Skeletal muscle cell (primary cell): ENCODE measurements at places on chromosomes 1 and 21.
A peak's percentile ranks its signal among the peaks of the same experiment; 100 is the strongest.

DNA sequence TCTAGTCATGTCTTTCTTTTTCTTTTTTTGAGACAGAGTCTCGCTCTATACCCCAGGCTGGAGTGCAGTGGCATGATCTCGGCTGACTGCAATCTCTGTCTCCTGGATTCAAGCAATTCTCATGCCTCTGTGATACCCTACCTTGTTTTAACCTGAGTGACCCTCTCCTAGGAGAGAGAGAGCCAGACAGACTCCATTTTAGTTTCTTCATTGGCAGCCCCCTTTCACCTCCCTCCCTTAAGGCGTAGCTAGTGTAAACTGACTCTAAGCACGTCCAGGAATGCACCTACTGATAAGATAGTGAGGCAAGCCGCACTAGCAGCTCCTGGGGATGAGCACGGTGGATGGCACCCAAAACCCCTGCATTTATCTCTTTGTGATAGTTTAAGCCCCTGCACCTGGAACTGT is 5.2 kb upstream of the PKNOX1 start:
- no peak for DNase-seq

DNA sequence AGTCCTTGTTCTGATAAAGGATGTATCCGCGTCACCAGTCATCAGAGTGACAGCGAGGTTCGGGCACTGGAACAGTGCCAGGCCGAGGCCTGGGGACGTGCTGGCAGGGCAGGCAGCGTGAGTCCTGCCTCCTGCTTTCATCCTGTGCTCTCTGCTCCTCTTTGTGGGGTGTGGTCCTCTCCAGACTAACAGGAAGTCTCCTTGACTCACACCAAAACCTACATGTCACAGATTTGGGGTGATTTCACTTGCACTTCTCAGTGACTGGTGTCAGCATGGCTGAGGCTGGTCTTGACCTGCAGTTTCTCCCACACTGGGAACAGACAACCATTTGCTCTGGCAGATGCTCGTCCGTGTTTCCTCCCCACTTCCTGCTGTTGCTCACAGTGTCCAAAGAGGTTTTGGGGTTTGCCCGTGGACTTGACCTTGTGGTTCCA is 8.8 kb upstream of the NLRP3 start:
- no peak for DNase-seq

DNA sequence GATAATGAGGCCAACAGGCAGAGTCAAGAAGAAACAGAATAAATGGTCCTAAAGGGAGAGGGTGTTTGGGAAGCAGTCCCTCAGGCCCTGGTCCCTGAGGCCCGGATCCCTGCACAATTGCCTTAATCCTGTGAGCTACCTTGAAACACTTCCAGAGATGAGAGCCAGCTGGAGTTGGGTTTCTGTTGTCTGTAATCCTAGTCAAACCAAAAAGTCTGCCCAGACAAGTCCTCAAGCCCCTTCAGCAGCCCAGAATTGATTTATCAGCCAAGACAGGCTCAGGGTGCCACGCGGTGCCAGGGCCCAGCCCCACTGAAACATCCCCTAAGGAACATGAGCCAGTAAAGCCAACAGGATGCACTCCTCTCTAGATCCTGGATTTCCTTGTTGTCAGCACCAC is 16.4 kb upstream of the CLSTN1 start:
- DNase-seq, result no peak

DNA sequence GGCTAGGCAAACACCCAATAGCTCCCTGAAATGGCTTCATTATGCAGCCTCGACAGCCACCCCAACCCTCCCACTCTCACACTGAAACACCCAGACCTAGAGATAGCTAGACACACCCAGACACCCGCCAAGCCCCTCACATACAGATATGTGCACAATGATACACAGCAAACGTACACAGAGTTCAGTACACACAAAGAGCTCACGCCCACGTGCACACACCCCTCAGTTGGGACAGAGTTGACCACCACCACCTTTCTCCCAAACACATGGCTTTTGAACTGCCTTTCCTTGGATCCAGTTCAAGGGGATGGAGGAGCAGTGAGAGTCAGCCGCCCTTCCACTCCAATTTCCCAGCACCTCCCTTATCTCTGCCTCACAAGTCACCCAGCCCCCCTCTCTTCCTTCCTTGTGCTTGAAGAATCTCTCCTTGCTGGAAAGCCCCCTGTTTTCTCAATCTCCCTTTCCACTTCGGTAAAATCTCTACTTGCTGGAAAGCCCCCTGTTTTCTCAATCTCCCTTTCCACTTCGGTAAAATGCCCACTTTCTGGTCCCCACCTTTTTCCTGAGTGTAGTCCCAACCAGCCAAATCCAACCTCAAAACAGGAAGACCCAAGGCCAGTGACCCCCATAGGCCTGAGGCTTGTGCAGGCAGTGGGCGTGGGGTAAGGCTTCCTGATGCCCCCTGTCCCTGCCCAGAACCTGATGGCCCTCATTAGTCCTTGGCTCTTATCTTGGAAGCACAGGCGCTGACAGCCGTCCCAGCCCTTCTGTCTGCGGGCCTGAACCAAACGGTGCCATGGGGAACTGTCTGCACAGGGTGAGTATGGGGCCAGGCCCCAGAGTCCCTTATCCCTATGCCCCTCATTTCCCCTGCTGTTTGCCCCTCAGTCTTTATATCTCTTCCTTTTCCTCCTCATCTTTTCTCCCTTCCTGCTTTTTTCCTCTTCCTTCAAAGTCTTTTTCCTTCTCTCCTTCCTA is at the start of gene ACKR1:
Gene ACKR1, plus strand, starts transcription at position 715 of the 981 bp plus-strand sequence. Its CDS starts 85 bp downstream, at position 800.
- no peak for DNase-seq

DNA sequence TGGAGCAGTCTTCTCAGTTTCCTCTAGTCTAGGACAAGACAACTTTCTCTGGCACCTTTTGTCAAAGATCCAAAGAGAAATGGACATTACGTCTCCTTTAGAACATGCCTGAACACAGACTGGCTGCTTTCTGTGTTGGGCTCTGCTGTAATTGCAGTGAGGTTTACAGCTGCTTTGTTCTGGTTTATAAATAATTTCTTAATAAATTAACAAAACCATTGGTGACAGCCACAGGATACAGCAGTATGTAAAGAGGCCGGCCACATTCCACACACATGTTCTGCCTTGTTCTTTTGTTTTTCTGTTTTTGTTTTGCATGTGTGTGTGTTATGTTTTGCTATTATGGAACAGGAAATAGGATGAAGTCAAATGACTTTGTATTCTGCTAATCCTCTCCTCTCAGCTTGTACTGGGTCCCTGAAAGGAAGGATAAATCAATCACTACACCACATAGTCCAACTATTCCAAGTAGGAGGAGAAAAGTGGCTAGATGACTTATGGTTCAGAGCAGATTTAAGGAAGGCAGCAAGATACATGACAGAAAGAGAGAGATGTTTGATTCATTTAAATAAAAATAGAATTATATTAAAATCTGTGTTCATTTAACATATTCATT is 161.5 kb upstream of the ESRRG start:
- no peak for DNase-seq

- DNase-seq, result no peak
These were observed 72.9 kb downstream of the SETD4 start for GRCh38 chr21:35987475-35987874.

GRCh38 chr21:40402884-40403582 is 443.9 kb downstream of the DSCAM start:
- no peak for DNase-seq

- no peak for DNase-seq
These were observed 21.5 kb downstream of the ZMYND12 start for GRCh38 chr1:42434340-42434739.

- peak; percentile 99 for DNase-seq
These were observed 31.3 kb downstream of the CCN1 start for GRCh38 chr1:85611856-85612255.

DNA sequence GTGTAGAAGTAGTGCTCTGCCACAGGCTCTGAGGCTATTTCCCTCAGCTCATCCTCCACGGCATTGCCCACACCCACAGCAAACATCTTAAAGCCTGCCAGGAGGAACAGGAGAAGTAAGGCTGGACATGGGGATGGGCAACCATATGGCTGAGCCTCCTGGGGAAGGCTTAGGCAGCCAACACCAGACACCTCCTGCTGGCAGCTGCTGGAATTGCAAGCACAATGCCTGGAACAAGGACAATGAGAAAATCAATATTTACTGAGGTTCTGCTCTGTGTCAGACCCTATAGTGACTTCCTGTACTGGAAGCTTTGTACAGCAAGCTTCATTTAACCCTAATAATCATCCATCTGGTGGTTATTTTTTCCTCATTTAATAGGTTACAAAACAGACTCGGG is 8.2 kb downstream of the MATN1 start:
- no peak for DNase-seq

DNA sequence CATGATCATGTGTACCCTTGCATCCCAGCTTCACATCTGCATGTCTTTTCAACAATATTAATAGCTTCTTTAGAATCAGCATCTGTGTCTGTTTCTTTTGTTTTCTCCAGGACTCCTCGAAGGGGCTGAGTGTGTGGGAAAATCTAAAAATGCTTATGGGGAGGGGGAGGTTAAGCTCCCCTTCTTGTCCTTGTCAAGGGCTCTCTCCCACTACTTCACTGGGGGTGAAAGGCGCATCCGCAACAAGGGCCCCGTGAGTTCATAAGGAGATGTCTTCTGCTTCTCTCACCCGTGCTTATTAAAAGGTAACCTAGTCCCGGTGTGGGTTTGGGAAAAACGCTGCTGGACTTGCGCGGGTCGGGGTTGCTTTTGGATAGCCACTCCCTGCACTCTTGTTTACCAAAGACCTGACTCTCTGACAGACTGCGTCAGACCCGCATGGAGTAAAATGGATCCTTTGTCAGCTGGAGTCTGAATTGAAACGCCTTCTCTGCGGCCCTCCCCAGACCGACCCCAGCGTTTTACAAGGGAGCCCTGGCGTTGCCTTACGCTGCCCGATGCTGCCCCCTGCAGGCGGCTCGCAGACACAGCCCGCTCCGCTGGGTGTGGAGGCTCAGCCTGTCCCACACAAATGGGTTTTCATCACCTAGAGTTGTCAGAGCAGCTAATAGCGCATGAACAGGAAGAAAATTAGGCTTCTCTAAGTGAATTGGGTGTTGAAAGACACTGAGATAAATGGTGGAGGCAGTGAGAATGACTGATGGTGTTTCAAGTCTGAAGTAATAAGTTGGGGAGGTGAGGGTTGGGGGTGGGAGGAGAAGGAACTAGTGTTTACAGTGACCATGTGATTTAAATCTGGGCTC is 53.8 kb downstream of the IER5 start:
- DNase-seq, result peak; percentile 59

DNA sequence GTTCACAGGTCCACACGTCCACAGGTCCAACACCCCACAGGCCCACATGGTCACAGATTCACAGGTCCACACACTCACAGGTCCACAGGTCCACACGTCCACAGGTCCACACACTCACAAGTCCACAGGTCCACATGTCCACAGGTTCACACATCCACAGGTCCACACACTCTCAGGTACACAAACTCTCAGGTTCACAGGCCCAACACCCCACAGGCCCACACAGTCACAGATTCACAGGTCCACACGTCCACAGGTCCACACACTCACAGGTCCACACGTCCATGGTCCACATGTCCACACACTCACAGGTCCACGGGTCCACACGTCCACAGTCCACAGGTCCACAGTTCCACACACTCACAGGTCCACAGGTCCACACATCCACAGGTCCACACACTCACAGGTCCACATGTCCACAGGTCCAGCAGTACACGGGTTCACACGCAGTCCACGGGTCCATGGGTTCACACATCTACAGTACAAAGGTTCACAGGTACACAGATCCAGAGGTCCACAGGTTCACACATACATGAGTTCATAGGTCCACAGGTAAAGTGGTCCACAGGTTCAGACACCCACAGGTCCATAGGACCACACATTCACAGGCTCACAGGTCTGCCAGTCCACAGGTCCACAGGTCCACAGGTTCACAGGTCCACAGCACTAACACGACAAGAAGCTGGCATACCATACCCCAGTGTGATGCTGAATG is 39.3 kb upstream of the COL6A2 start:
- DNase-seq, result no peak

DNA sequence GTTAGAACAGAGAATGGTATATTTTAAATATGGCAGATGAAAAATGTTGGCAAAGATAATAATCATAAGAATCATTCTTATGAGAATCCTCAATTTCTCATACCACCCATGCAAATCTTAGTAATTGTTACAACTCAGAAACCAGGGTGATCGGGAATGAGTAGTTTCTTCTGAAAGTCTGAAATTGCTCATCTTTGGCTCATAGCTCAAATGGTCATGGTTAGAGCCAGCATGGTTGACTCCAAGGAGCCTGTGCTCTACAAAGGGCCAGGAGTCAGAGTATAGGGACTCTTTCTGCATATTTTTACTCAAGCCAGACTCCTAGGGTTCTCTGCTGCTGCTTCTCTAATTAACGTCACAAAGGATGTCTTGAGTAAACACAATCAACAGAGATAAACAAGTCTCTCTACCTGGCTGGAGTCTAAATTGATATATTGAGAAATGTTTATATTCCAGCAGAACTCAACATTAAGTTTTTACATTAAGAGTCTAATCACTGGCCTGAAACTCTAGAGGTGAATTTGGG is 1.9 kb upstream of the ETV3 start:
- DNase-seq, result no peak

DNA sequence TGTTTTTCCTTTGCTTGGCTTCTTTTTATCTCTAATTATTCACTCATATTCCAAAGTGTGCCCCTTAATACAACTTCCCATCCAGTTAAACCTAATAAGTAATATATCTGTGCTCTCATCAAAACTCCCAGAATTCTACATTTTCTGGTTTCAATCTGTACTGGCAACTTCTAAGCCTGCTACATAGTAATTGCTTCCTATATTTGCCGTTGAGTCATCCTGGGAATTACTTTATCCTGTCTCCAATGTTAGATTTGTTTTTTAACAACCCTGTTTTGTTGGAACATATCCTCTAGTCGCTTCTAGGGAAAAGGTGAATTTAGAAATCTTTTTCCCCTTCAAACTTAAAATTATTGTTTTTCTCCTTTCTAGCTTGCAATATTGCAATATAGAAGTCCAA is 620.5 kb upstream of the PKN2 start:
- DNase-seq, result peak; percentile 26

DNA sequence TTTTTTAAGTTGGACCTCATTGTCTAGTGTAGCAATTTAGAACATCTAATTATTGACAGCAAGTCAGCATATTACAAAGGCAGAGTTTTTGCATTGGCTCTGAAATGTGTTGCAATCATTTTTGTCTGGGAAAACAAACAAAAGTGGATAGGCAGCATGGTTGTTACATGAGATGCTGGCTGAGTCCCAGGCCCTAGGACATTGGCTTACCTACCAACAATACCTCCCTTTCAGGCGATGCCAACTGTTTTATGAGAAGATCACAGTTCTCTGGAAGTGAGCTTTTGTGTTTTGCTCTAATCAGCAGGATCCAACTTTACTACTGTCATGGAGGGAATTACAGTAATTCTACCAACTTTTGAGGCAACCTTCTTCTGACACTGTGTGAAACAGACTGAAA is 71.5 kb upstream of the CXADR start:
- DNase-seq, result no peak

- DNase-seq, result no peak
These were observed 45.3 kb upstream of the GPR157 start for GRCh38 chr1:9174243-9174642.
